ENCODE measurements at places on chromosomes 6 and 20. TPM values are rescaled to one million over a fixed set of nuclear protein-coding genes. Genes with fewer than 3 reads are reported as not detected.

DNA sequence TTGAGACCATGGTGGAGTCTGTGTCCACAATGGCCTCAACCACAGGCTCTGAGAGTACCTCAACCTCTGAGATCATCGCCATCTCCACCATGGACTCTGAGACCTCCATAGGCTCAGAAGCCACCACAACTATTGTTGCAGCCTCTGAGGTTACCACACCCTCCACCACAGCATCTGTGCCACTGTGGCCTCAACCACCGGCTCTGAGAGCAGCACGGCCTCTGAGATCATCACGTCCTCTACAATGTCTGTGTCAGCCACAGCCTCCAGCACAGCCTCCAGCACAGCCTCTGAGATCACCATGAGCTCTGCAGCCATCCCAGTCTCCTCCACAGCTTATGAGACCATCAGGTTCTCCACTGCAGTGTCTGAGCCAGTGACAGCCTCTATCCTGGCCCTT, 19.4 kb upstream of the MUC21 start:
- DNase-seq, result no peak

- no peak for DNase-seq
Measured at GRCh38 chr6:152748843-152749242, 1.8 kb upstream of the VIP start.

LRFN2 gene
- not detected for total RNA-seq

- peak; percentile 81 for DNase-seq
Measured at GRCh38 chr6:107491760-107492660, 2.1 kb downstream of the SOBP start.

C6orf15 gene
- total RNA-seq, result not detected

GRCh38 chr6:10098756-10099528, 315.9 kb downstream of the TFAP2A start:
- DNase-seq, result no peak

MCCD1 gene
- not detected for total RNA-seq

GRCh38 chr20:1664911-1665310, 7.3 kb upstream of the SIRPG start:
- no peak for DNase-seq

SEC23B gene
- total RNA-seq, result 15.4 TPM

GRCh38 chr6:129672341-129672682, 37.7 kb downstream of the ARHGAP18 start:
- no peak for DNase-seq

TP53TG5 gene
- total RNA-seq, result 2.2 TPM

OR2B6 gene
- total RNA-seq, result not detected

GRCh38 chr20:14758356-14758755, 420.9 kb upstream of the FLRT3 start:
- DNase-seq, result no peak

All from cardiac septum (tissue), 1 donor.